Naive thymus-derived CD8-positive, alpha-beta T cell (primary cell): ENCODE measurements at places on chromosomes 3 and 15. TPM values are rescaled to one million over a fixed set of nuclear protein-coding genes. Genes with fewer than 3 reads are reported as not detected.

DNA sequence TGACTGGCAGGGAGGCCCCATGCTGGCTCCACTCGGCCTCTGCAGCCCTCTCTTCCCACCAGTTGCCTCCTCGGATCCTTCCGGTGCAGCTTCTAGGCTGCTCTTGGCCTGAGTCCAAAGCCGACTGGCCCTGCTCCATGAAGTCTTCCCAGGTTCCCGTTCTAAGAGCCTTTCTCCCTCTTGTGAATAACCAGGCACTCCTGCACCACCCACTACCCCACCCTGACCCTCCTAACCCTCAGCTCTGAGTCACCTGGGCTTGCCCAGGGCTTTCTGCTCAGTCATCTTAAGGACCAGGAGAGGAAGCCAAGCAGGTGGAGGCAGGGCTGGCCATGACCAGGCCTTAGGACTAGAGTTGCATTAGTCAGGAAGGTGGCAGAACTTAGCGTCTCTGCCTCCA is 28.1 kb upstream of the CNBP start:
- DNase-seq, result no peak

GRCh38 chr15:83723216-83723615 is 69.3 kb downstream of the ADAMTSL3 start:
- no peak for DNase-seq

GRCh38 chr3:196914866-196915265 is 27.5 kb downstream of the NCBP2 start:
- DNase-seq, result no peak

- no peak for DNase-seq
These were observed 284.3 kb downstream of the CLSTN2 start for GRCh38 chr3:140219291-140219690.

DNA sequence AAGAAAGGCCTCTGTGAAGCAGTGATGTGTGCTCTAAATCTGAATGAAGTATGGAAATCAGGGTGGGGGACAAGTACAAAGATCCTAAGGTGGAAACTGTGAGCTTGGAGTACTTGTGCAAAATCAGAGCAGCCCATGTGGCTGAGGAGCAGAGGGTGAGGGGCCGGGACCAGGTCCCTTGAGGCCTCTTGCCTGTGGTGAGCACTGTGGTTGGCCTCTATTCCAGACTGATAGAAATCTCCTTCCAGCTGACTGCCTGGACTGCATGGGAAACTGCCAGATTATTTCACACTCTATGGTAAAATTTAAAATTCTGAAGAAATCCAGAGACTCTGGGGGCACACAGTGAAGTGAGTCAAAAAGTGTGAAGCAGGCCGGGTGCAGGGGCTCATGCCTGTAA is 81.4 kb downstream of the TM4SF4 start:
- no peak for DNase-seq

DNA sequence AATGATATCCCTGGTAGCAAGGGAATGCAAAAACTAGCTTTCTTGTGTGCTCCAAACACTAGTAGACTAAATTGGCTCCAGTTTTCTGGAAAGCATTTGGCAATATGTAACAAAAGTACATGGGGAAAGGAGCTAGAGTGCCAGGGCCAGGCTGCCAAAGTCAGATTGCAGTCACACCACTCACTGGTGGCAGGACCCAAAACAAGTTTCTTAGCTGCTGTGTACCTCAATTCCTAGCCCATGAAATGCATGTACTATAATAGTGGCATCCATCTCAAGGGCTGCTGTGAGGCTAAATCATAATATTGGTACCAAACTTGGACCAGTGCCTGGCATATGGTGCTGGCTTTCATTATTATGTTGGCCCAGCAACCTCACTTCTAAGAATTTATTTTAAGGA is 49.3 kb downstream of the CLDN18 start:
- DNase-seq, result no peak

GRCh38 chr15:99451484-99451883 is 114.3 kb upstream of the MEF2A start:
- no peak for DNase-seq

GRCh38 chr3:128875556-128876120 is 3.8 kb upstream of the ACAD9 start:
- peak; percentile 58 for DNase-seq

SPINK8 gene
- not detected for polyA plus RNA-seq

ANP32A gene
- polyA plus RNA-seq, result 84.3 TPM

CELF6 gene
- not detected for polyA plus RNA-seq

DNAJC17 gene
- polyA plus RNA-seq, result 17.5 TPM

GTF2E1 gene
- polyA plus RNA-seq, result 10.9 TPM

CD96 gene
- 291 TPM for polyA plus RNA-seq
